Peyer's patch (tissue), 4 donors: ENCODE measurements at places on chromosomes 12 and 14. TPM values are rescaled to one million over a fixed set of nuclear protein-coding genes. Genes with fewer than 3 reads are reported as not detected.
A peak's percentile ranks its signal among the peaks of the same experiment; 100 is the strongest.

KERA gene
- total RNA-seq = not detected

UNC79 gene
- total RNA-seq = not detected

C1QL4 gene
- total RNA-seq = not detected

KRT72 gene
- 1.1 TPM for total RNA-seq

ASIC1 gene
- total RNA-seq = not detected

GLI1 gene
- total RNA-seq = 0.88 TPM

AKAP5 gene
- total RNA-seq = 2.3 TPM

RPS6KL1 gene
- 5.1 TPM for total RNA-seq

OR4K15 gene
- total RNA-seq = not detected

KRT77 gene
- total RNA-seq = not detected

CMKLR1 gene
- 2.0 TPM for total RNA-seq

SYCP3 gene
- total RNA-seq = not detected

DNA sequence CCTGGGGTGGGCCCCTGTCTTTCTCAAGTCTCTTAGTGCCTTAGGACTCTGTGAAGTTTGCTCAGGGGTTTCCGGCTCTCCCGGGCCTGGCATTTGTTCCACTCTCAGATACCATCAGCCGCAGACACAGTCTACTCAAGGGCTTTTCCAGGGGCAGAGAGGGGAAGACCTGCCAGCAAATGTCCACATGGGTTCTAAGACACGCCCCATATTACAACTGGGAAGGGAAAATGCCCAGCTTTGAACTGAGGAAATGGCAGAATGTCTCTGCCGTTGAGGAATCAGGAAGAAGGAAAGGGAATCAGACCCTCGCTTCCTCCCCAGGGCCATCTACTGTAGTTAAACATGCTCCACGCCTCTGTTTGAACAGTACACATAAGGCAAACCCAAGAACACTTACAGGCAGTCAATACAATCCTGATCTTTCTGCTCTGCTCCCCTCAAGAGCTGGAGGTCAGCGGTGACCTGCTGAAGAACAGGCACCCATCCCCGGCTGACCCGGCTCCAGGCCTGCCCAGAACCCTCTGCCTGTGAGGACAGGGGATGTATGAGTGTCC is 7.9 kb downstream of the CCDC85C start:
- no peak for DNase-seq

DNA sequence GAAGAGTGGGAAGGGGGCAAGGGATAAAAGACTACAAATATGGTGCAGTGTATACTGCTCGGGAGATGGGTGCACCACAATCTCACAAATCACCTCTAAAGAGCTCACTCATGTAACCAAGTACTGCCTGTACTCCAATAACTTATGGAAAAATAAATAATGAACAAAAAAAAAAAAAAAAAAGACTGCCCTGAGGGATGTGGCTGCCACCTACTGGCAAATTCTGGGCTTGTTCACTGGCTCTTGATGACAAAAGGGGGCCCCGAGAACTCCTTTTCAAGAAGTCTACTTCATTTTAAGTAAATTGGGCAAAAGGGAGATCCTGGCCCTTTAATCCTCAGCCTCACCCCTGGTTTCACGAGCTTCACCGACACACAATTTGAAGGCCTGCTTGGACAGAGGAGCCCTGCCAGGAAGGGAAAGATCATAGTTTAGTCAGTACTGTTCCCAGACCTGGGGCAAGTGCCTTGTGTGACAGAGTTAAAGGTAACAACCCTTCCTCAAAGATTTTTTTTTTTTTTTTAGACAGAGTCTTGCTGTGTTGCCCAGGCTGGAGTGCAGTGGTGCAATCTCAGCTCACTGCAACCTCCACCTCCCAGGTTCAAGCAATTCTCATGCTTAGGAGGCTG is 26.1 kb upstream of the STAC3 start:
- no peak for DNase-seq

GRCh38 chr12:19236656-19237055 is 107.1 kb downstream of the PLEKHA5 start:
- DNase-seq = no peak

DNA sequence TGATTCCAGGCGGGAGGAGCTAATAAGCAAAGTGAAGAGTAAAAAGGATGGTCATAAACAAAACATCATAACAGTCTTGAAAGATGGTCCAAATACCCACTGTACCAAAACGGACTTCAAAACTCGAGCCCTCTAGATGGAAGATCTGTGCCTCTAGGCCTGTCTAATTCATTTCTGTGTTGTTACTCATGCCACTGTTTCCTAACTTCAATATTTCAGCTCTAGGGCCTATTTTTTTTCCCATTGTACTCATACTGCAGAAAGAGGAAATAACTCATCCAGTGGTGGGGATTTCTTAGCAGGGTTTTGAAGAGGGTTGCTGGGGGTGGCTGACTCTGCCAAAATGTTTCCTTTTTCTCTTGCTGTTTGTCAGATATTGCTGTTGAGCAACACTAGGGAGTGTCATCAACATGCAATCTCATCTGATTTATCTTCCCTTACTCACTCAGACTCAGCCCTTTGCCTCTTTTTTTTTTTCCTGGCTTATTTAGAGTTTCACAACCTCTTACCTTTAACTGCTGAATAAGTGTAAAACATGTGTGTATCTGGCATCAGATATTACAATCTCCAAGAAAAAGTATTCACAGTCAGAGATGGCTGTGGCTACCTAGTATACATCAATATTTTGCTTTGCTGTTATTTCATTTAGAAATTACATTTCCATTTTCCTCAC is 189.6 kb downstream of the DUSP6 start:
- peak; percentile 72 for DNase-seq

DNA sequence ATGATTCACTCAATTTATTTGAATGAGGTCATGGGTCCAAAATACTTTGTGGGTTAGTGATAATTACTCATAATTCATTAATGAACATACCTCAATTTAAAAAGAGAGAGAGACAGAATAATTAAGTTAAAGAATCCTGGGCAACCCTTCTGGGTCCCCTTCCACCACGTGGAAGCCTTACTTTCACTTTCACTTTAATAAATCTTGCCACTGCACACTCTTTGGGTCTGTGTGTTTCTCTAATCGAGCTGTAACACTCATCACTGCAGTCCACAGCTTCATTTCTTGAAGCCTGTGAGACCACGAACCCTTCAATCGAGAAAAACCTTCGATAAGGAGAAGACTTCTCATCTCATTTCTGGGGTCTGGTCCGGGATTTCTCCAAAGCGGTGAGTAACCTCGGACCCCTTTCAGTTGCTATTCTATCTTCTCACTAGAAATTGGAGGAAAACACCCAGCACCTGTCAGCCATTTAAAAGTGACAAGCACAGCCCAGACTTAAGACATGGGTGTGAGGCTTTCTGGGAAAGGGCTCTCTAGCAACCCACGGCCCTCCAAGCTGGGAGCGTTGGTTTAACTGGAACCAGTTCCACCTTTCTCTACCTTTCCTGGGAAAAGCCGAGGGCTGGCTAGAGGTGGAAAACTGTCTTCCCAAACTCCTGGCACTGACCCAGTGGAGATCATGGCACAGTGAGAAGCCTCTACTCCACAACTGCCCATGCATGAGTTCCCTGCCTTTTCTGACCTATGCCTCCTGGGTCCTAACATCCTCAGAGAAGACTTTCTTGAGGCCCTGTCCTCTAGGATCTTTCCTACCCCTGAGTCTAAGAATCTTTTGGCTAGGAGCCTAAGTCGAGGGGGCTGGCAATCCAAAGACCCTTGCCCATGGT is 148.8 kb upstream of the ATF7IP start:
- no peak for DNase-seq

DNA sequence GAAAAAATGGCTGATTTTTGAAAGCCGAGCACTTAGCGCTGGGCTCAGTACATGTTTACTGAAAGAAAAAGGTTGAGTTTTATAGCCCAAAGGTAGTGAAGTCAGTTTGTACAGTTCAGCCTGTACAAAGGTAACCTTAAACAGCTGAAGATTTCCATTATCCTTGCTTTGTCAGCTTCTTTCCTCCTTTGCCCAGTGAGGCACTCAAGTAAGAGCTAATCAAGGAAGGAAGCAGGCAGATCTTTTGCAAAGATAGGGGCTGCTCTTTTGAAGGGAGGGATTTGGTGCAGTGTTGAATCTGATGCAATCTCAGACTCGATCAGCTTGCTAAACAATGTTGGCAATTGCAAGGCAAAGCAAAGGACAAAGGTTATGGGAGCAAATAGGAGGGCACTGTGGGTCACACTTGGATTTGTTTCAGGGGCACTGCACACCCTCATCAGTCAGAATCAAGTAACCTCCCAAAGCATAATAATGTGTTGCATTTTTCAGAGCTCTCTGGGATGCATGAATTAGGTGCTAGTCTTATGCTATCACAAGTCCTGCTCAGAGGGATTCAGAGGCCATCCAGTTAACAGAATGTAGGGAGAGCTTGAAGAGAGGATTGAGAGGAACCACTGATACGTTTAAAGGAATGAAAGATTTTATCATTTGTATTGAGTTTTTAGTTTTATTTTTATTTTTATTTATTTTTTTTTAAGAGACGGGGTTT is 44.4 kb downstream of the ANO6 start:
- no peak for DNase-seq

DNA sequence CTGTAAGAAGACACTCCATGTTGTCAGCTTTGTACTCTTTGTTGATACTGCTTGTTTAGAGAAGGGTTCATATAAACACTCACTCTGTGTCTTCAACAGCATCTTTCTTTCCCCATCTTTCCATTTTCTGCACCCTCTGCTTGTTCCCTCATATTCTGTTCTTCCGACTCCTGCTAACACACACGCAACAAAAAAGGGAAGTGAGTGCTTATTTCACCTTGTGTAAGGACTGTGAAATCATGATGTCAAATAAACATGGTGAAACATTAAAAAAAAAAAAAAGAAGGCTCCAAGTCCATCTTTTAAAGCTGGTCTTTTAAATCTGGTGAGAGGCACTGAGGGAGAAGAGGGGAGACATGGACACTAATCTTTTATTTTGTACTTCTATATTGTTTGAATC is 145.4 kb downstream of the RPAP3 start:
- no peak for DNase-seq

GRCh38 chr14:60327447-60328331 is 78.7 kb downstream of the PPM1A start:
- DNase-seq = peak; percentile 53

GRCh38 chr12:110600254-110600653 is 13.7 kb upstream of the TCTN1 start:
- no peak for DNase-seq

GRCh38 chr12:26334621-26335124 is 139.3 kb downstream of the SSPN start:
- DNase-seq = no peak

GRCh38 chr14:20809917-20810316 is 7.3 kb upstream of the RNASE1 start:
- no peak for DNase-seq

GRCh38 chr12:39685854-39686657 is 66.5 kb upstream of the ABCD2 start:
- DNase-seq = no peak

- no peak for DNase-seq
Observed at GRCh38 chr14:50342221-50343078, 30.3 kb downstream of the DMAC2L start.

GRCh38 chr14:99840265-99840664 is 47.1 kb downstream of the EML1 start:
- DNase-seq = no peak

DNA sequence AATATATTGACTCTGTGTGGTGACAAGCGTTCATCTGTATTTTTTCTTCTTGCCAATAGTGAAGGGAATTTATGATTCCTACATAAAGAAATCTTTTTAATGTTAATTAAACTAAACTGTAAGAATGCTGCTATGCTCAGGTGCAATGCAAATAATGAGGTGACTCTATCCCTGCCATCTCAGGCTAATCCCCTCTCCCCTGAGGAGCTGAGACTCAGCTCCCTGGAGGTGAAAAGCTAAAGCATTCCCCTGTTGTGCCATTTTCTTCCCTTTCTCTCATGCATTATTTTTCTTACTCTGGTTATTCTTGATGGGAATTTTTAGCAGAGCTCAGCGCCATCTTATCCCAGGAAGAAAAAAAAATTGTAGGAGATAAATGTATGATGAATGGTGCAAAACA is 113.9 kb upstream of the FGD4 start:
- DNase-seq = no peak

DNA sequence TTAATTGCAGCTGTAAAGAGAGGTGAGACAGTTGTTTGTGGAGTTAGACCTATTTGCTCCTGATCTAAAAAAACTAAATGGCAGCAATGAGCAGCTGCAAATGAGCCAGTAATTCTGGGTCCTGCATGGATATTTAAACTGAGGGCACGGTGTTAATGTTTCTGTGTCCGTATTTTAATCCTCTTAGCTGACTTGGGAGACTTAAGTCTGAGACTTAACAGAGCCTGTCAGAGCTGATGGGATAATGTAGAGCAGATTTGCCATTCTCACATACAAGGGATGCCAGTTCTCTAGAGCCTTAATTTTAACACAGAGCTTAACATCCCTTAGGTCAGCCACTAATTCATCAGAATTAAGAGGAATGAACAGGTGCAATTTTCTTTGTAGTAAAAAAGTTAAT is 178.6 kb upstream of the PDE3A start:
- no peak for DNase-seq

- DNase-seq = no peak
Observed at GRCh38 chr12:47164724-47165439, 85.1 kb upstream of the AMIGO2 start.

DNA sequence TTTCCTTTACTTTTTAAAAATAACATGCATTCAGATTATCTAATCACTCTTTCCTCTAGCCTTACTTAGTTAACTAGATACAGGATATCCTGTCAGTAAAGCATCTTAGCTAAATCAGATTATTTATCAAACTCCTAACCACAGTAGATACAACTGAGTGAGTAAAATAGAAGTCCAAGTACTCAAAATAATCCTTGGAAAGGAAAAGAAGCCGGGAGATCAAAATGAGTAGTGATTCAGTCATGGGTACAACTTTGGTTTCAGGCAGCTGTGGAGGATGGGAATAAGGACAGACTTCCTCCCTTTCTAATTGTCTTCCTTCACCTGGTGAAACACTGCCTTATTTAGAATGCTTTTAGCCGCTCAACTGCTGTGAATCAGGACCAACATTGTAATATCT is 29.4 kb downstream of the GNG2 start:
- DNase-seq = no peak

DNA sequence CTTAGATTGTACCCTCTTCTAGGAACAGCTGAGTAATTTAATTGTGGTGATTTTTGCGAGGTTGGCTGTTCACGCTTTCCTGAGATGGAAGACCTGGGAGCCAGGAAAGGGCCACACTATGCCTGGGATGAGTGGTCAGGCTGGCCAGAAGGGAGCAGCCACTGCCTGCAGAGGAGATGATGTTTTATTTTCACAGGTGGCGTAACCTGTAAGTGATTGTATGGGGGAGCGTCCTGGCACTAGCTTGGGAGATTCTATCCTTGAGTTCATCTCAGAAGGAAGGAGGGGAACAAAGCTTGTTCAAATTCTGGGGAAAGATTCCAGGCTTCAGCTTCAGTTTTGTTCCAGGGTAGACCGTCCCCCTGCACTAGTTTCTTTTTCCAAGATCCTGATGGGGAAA is 1.2 kb downstream of the RPH3A start:
- DNase-seq = no peak

DNA sequence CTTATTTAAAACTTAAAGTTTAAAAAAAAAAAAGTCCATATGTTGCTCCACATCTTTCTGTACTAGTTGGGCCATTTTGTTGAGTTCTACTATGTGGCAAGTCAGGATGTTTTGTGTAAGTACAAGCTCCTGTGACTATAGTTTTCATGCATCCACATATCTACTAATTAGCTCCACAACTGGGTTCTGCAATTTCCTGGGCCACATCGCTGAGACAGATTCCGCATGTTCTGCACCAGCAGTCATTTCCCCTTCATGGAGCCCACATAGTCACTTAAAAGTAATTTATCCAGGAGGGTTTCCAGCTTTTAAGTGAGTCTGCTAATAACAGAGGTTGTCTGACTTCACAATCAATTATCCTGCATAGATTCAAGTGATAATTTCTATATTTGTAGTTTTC is 461.4 kb downstream of the ZFP36L1 start:
- no peak for DNase-seq

GRCh38 chr14:64937171-64937820 is 5.2 kb downstream of the GPX2 start:
- DNase-seq = no peak
